ENCODE measurements at places on chromosomes 7 and 10.

DNA sequence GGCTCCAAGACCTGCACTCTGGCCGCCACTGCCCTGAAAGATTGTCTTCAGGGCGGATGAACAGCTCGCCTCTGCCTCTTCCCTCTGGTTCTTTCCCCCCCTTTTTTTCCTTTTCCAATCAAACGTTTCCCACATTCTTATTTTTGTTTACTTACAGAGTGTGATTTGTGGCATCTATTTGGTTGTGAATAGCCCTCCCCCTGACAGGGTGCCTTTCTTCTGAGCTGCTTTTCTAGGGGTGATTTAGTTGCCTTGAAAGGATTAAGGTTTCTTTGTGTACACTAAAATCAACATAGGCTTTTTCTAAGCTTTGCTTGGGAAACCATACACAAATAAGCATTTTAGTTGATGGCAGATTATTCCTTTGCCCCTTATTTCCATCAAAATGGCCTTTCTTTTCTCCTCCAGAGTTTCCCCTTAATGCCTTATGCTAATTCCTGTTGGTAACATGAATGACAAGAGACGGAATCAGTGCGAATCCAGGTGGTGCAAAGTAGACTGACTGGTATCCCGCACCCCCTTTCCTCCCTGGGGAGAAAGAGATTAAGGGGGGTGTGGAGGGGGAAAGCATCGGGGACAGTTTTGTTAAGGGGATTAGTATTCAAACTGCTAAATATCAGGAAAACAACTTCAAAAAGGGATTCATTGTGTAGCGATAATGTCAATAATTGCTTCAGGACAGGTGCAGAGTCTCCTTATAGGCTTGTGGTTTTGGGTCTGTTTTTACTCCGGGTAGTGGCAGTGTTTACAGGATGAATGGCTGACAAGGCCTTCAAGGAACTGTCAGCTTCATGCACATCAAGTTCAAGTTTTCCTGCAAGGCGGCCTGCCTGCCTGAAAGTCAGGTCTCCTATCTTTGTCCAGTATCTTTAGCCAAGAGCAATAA, 431.6 kb upstream of the GALNT17 start:
- DNase-seq = peak; percentile 55

GRCh38 chr7:16770657-16771329, 17.2 kb downstream of the TSPAN13 start:
- DNase-seq = no peak

DNA sequence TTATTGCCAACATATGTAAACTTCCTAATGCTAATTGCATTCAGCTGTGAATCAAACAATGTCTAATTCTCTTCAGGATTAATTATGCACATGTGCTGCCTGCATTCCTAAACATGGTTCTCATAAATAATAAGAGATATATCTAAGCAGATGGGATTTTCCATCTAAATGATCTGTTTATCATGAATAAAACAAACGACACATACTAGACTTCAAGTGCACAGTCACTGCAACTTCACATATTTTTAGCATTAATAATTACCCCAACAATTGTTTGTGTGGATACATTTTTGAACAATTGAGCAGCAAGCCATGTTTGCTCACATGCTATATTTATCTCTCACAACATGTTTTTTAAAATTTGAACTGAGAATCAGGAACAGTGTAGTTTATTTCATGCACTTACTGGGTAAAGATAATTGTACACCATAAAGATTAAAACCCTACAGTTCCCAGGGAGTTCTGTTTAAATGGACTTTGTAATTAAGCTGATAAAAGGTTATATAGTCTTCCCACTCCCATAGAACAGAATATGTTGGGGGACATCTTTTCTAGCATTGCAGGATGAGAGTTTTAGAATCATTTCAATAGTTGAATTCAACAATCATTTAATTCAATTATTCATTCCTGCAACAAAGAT, 378.5 kb downstream of the MDFIC start:
- DNase-seq = no peak

DNA sequence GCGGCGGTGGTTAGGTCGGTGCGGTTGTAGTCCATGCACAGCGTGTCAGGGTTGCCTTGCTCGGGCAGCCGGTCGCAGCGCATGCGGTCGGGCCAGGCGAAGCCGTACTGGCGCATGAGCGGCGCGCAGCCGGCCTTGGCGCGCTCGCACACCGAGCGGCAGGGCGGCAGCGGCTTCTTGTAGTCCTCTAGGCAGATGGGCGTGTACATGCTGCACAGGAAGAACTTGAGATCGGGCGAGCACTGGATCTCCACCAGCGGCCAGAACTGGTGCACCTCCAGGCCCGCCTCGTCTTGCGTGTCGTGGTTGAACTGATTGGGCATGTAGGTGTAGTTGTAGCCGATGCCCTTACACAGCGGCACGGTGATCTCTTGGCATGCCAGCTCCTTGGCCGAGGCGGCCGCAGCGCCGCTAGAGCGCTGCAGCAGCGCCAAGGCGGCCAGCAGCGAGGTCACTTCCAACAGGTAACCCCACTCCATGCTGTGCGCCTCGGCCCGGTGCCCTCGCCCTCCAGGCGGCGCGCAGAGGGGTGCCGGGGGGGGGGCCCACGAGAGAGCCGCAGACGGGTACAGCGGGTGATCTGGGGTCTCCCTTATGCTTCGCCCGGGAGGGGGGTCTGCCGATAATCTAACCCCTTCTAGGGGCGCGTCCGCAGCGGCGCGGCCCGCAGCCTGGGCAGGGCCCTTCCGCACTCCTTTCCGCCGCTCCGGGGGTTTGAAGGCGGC, 983 bp downstream of the FZD8 start:
- peak; percentile 40 for DNase-seq

- DNase-seq = no peak
Observed at GRCh38 chr10:44870031-44870430, 41.1 kb upstream of the TMEM72 start.

DNA sequence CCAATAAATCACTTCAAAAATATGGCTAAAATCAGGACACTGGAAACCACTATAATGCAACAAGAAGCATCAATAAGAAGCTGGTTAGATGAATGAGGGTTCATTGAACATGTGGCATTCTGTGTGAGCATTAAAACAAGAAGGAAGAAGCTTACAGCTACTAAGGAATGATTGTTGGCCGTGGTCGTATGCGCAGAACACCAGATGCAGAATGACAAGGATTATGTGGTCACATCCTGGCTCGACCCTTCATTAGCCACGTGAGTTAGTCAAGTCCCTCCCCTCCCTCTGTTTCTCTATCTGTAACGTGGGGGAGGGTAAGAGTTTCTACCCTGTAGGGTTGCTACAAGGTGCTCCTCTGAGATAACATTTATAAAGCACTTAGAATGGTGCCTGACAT, 174.3 kb downstream of the ADAM12 start:
- no peak for DNase-seq

DNA sequence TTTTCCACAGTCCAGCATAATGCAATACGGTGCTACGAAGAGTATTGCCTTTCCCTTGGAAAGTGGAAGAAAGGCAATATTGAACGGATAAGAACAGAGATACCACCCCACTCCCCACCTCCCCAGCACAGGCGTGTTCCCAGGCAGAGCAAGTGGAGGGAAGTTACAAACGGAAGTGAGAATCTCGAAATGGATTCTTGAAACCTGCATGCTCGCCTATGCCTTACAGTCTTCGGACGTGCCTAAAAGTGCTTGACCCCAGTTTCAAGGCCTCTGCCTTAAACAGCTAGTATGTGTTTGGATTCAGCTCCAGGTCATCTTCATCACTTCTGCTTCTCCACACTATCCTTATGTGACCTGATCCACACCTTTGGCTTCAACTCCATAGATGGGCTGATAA, 35.0 kb upstream of the USP6NL start:
- no peak for DNase-seq

- DNase-seq = peak; percentile 86
Observed at GRCh38 chr7:128266883-128267594, 26.0 kb downstream of the LEP start.

All from NCI-H1105 (cell line).